ENCODE measurements at places on chromosomes 6 and 20.
A peak's percentile ranks its signal among the peaks of the same experiment; 100 is the strongest.

GRCh38 chr6:142728910-142729481 lies 216.0 kb downstream of the HIVEP2 start:
- DNase-seq, result no peak

- DNase-seq, result no peak
Observed at GRCh38 chr6:156634048-156634447, 143.1 kb upstream of the ARID1B start.

DNA sequence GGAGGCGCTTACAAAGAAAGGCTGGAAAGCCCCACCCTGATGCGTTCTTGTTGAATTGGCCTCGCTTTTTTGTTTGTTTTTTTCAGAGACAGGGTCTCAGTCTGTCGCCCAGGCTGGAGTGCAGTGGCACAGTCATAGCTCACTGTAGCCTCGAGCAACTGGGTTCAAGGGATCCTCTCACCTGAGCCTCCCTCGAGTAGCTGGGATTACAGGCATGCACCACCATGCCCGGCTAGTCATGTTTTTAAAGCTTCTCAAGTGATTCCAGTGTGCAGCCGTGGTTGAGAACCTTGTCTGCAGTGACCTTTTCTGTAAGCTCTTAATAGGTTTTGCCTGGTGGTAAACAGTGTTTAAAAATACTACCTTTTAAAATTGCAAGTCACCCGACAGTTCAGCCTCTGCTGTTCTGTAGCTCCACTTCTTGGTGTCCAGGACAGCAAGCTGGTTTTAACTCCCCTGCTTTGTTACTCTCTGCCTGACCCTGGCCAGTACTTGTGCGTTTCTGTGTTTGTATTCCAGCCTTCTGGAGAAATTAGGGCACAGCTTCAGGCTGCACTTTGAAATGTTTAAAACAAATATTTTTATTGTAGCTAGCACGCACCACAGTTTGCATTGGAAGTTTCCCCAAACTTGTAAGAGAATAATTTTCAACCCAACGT lies 54.4 kb downstream of the KDM1B start:
- no peak for DNase-seq

DNA sequence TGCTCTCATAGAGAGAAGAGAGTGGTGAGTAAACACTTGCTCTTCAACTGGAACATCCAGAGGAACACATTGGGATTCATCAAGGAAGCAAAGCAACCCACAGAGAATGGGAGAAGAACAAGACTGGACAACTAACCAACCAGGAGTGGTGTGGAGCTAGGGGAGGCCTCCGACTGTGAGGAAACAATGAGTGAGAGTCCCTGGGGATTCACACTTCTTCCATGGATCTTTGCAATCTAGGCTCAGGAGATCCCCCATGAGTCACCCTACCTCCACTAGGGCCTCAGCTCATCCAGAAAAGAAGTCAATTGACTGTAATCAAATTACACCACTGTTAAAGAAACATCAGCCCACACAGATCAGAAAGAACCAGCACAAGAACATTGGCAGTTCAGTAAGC lies 42.3 kb upstream of the CLVS2 start:
- no peak for DNase-seq

GRCh38 chr20:48064929-48065328 lies 279.6 kb upstream of the SULF2 start:
- DNase-seq, result no peak

- no peak for DNase-seq
Observed at GRCh38 chr6:145151624-145152023, 583.7 kb downstream of the EPM2A start.

DNA sequence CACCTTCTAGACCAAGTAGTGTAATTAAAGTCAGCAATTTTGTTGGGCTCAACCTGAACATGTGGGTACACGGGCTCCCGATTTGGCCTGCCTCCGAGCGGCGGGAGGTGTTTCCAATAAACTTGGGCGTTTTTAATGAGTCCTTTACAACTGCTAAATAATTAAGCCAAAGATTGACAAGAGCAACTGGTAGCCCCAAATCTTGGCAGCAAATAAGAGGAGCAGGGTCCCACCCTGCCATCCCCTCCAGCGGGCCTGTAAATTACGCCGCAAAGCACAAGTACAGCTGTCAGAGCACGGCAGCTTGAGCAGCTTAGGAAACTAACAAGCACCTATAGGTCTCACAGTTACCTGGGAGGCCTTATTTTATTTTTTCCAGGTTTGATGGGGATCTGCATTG lies 217.1 kb downstream of the BMP7 start:
- no peak for DNase-seq

- DNase-seq, result no peak
Observed at GRCh38 chr6:112539355-112539754, 192.2 kb downstream of the RFPL4B start.

DNA sequence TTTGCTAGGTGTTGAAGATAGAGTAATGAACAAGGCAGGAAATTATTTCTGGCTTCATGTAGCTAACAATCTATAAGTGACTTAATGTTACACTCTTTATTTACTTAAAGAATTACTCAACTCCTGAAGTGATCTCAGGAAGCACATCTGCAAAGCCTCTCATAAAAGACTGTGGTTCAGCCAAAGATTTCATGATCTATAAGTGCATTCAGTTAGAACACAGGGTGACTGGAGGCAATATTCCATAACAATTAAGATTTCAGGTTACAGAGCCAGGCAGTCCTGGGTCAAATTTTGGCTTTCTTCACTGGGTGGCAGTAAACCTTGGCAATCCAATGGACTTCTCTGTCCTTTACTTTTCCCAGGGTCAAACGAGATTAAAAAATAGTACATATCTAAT lies 204.0 kb downstream of the TPBG start:
- DNase-seq, result no peak

GRCh38 chr20:8504030-8504429 lies 372.0 kb downstream of the PLCB1 start:
- no peak for DNase-seq

- no peak for DNase-seq
Observed at GRCh38 chr6:127026247-127026646, 92.2 kb upstream of the RSPO3 start.

GRCh38 chr6:11804135-11804534 lies 25.5 kb upstream of the ADTRP start:
- DNase-seq, result no peak

- no peak for DNase-seq
Observed at GRCh38 chr20:41830702-41831101, 212.5 kb upstream of the CHD6 start.

DNA sequence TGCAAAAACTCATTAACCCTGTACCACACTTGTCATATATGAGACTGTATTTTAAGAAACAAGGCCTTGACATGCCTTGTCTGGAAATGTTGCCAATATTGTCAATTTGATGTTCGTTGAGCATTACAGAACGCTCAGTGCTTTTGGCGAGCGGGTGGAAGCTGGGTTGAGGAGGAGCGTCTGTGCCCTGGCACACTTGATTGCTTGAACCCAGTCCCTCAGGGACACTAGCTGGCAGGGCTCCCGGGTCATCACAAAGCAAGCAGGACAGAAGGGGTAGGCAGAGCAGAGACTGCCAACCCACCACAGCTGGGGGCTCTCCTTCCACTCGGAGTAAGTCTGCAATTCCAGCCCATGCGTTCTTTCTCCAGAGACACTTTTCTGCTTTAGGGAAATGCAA lies 286.3 kb downstream of the KHDC1L start:
- DNase-seq, result no peak

DNA sequence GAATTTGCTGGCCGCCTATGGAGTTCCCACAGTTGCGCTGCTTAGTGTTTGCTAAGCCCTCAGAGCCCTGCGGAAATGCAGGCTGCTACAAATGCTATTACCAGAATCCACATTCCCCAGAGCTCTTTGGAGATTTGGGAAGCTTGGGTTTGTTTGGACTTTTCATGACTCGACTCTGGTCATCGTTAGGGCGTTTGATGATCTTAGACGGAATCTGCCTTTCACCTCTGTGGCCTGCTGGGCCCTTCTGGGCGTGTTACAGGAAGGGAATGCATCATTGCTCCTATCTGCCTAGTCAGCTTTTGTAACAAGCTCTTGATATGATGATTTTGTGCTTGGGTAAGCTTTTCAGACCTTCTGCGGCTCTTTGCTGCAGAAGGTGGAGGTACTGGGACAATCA lies 50.8 kb downstream of the EYA2 start:
- DNase-seq, result no peak

DNA sequence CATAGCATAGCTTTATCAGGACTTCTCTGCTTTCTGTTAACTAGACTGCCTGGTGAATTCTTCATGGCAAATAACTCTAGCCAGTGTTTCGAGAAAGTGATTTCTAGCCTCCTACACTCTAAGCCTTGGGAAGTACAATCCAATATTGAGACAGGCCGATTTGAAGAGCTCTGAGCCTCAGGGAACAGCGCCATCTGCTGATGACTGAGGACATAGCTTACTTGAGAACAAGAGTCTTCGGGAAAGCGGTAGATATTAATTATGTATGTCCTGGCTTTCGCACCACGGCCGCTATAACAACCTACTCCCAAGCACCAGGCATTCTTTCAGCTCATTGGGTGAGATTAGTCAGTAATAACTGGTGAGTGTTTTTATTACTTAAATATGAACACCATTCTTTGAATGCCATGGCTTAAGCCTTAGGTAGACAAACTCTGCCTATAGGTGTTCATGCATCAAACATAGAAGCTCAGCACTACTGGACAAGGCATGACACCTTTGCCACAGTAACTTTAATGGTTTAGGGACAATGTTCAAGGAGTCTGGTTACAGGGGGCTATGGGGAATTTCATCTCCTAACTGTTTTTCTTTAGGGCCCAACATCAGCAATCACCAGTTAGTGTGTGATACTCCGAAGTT lies 518.6 kb downstream of the BMP2 start:
- DNase-seq, result peak; percentile 23

DNA sequence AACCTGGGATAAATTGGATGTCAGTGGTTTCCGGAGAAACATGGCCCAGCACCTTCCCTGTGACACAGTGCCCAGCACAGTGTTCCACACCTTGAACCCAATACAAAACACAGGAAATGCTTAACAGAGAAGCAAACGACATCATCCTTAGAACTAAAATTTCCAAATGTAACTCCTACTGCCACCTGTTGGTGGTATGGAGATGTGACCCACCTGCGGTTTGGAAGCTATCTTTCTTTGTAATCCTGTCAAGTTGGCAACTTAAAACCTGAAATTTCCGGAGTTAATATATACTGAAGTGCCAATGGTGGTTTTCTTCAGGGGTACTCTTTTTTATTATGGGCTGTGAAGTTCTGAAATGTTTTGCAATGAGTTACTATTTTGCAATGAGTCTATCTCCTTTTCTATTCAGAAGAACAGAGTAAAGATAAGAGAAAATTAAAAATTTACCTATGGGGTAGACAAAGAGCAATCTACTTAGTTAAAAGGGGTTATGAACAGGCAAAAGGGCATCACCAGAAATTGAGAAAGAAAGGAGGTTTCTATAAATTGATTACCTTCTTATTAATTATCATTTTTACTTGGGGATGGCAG lies 658.8 kb downstream of the PTPRT start:
- no peak for DNase-seq

DNA sequence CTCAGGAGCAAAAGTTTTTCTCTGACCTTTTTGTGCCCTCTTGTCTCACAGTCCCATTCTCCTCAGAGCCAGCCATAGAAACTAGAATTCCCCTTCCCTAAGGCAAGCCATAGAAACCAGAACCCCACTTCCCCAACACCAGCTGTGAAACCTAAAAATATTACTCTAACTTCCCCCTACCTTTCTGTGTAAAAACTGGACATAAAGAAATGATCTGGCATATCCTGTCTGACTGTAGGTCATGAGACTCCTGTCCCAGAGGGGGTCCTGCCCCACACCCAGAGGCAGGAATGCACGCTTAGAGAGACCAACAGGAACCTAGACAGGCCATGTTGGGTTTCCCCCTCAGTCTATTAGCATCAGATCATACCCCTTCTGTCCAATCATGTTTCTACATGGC lies 140.6 kb upstream of the SLC22A16 start:
- DNase-seq, result no peak

GRCh38 chr20:17967521-17968365 lies 851 bp downstream of the SNX5 start:
- no peak for DNase-seq

GRCh38 chr20:36917943-36918342 lies 33.6 kb downstream of the SAMHD1 start:
- no peak for DNase-seq

DNA sequence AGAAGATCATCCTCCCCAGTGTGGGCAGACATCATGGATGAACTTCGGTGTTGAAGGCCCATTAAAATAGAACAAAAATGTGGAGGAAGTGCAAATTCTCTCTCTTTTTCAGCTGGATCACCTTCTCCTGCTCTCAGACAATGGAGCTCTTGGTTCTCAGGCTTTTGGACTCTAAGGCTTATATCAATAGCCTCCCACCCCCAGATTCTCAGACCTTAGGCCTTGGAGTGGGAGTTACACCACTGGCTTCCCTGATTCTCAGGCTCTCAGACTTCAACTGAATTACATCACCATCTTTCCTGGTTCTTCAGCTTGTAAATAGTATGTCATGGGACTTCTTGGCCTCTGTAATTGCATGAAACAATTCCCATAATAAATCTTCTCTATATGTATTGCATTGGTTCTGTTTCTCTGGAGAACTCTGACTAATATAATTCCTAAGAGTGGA lies 36.6 kb downstream of the NSFL1C start:
- peak; percentile 75 for DNase-seq

- DNase-seq, result no peak
Observed at GRCh38 chr20:15310361-15310760, 972.9 kb upstream of the FLRT3 start.

GRCh38 chr20:24993337-24994185 lies 1.0 kb upstream of the APMAP start:
- no peak for DNase-seq

DNA sequence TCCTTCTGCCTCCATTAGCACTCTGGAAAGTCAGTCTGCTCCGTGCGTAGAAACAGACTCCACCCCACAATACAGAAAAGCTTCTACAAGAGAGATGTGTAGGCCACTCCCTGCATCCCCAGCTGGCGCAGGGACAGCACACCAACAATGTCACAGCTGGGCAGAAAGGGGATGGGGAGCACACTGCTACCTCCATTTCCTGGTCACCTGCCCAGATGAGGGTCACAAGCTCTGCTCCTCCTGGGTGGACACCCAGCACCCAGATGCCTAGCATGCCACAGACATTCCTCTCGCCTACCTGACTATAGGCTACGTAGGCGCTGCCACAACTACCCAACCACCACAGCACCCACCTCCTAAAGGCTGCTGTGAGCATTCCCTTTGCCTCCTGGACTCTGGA lies 12.2 kb downstream of the BEND3 start:
- no peak for DNase-seq

DNA sequence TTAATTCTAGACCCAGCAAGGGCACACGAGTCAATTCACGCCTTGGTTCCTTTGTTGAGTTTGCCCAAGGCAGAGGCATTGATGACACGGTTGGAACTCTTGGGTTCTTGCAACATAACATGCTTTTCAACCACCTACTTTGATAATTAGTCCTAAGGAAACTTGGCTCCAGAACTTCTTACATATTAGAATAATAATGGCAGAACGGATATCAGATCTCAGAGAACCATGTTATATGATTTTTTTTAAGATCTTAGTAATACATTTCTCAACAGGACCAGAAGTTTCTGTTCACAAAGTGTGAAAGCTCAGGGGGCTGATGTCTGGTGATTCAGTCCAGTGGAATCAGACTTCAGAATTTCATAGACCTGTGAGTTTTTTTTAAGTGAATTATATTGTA lies 19.2 kb downstream of the SPTLC3 start:
- DNase-seq, result no peak

GRCh38 chr6:10609038-10609437 lies 85.4 kb downstream of the C6orf52 start:
- DNase-seq, result no peak

- no peak for DNase-seq
Observed at GRCh38 chr6:90764001-90764400, 177.1 kb upstream of the MAP3K7 start.

Measured in AG04450 (cell line).